ENCODE measurements at places on chromosomes 7 and 10.

DNA sequence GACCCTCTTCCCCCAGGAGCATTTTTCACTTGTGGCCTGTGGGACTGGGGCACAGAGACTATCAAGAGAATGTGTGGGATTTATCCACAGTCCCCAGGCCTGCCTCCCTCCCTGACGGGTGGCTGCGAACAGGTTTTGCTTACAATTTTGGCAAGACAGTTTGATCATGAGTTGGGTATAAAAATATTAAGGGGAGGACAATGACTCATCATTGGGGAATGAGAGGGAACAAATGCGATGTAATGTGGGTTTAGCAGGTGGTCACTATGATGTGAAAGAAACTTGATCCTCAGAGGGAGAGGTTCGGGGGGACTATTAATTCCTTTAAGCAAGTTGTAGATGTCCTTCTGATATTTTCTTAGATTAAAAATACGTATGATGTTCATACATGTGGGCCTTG lies 52.2 kb downstream of the EMX2 start:
- DNase-seq = no peak

DNA sequence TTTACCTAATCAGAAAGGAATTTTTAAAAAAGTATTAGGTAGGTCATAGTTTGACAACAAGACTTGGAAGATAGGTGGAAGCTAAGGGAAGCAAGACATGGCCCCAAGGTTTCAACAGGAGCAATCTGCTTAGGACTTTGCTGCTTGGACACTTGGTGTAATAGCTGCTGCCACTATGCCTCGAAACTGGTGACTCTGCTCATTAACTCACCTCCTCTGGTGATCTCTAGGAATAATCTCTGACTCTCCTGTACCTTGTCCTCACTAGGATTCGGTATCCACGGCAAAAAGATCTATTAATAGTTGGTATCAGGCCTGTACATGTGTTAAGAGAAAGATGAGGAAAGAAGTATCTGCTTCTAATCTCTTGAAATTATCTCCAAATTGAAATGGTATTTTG lies 53.1 kb downstream of the PTEN start:
- no peak for DNase-seq

GRCh38 chr10:120480065-120480600 lies 23.1 kb downstream of the PLPP4 start:
- DNase-seq = no peak

GRCh38 chr10:20971901-20972300 lies 74.8 kb upstream of the NEBL start:
- DNase-seq = no peak

GRCh38 chr7:940599-941408 lies 13.7 kb downstream of the ADAP1 start:
- DNase-seq = no peak

DNA sequence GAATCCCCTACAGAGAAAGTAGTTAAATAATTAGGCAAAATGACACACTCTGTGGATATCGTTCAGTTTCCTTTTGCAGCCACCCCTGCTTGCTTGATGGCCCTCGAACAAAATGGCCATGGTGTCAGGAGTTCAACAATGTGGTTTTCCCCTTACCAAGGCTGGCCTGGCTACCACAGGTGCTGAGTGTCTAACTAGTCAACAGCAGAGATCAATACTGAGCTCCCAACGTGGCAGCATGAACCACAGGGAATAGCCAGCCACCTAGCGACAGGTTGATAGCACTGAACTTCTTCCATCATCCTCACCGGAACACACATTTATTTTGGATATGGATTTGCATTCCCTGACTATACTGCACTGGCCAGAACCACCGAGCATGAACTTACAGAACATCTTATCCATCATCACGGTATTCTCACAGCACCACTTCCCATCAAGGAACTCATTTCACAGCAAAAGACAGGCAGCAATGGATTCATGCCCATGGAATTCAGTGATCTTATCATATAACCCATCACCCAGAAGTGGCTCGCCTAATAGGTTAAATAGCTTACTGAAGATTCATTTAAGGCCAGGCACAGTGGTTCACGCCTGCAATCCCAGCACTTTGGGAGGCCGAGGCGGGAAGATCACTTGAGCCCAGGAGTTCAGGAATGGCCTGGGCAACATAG lies 6.3 kb downstream of the C10orf67 start:
- no peak for DNase-seq

DNA sequence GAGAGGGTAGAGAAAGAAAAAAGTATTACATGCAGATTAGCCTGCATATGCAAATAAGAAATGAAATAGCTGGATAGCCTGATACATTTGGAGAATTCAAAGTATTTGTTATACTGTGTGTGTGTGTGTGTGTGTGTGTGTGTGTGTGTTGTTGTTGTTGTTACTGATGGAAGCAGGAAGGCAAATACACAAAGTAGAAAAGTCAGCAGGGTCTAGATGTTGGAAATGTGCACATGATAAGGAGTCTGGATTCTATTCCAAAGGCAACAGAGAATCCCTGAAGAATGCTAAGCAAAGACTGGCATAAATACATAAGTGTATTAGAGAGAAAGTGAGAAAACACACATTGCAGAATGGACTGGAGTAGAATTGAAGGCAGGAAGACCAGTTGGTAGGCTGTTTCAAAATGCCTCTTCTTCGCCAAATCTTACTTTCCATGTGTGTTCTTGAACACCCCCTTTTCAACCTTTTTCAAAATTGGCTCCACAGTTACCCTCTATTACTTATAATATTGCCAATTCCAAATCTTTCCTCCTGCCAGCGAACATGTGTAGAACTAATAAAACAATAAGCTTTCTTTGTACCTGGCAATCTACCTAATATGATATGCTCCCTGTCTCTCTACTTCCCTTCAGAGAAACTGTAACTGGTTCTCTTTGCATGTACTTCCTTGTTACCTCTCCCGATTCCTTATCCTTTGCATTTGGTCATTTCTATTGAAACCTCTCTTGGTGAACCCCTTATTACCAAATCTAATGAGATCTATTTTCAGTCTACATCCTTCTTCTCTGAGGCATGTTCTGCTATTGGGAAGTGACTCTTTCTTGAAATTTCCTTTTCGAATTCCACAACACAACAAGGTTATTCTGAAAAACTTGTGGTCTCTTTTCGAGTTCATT lies 6.2 kb downstream of the CPED1 start:
- no peak for DNase-seq
